Kidney tubule cell (primary cell): ENCODE measurements at places on chromosomes 3 and 15.

DNA sequence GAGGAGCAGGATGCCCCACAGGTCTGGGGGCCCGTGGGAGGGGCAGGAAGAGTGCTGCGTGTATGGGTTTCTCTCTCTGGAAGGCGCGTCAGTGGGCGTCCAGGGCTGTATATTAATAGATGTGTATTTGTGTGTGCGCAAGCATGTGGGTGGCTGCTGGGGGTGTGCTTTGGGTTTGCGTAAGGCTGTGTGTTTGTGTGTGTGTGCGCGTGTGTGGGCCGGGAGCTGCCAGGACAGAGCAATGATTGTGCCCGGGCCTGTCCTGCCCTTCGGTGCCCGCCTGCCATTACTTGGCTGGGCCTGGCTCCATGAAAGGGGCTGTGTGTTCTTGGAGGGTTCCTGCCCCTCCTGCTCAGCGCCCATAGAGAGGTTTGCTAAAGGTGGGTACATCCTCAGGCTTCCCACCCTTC lies 16.3 kb downstream of the CSPG4 start:
- no peak for DNase-seq

GRCh38 chr3:140443806-140444205 lies 234.1 kb upstream of the TRIM42 start:
- no peak for DNase-seq

- no peak for DNase-seq
Measured at GRCh38 chr15:74426404-74427281, 7.1 kb downstream of the SEMA7A start.

DNA sequence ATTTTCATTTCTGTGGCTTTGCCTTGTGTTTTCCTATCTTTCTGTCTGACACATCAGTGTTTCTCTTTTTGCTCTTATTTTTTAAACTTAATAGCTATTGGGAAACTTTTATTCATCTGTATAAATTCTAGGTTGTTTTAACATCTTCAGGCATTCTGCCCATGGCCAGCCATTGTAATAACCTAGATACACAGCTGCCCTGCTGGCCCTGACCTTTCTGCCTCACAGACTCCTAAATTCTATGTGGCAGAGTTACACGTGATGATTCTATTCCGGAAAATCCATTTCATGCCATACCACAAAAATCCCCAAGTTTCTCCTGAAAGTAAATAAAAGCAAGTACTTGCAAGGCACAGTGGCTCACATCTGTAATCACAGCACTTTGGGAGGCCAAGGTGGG lies 150.1 kb downstream of the UACA start:
- peak; percentile 9 for DNase-seq

DNA sequence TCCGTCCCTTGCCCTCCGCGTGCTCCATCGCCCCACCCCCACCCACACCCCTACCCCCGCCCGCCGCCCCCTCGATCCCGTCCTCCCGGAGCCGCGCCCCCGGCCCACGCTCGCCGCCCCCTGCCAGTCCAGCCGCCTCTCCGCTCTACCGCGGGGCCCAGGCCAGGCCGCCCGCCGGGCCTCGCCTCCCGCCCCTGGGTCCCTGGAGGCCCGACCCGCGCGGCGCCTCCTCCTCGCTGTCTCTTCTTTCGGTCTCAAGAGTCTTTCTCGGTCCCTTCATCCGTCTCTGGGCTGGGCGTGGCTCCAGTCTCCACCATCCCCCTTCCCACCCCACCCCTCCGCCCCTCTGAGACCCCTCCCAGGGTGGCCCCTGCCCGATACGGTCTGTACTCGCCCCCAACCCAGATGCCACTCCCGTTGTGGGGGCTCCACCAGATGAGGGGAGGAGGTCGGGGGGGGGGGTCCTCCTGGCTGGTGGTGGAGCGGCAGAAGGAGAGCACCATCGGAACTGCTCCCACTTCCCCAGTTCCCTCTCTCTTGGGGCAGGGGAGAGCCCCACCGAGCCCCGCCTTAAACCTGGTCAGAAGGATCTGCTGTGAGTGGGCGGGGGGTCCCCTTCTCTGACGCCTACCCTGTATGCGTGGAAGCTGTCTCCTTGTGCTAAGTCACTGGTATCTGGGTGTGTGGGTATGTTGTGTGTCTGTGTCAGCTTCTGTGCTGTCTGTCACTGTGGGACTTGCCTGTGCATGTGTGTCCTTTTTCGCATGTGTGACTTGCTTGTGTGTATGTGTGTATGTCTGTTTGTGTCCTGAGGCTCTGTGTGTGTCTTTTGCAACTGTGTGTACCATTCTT lies 1.0 kb downstream of the PRKCD start:
- DNase-seq = peak; percentile 26
